ENCODE measurements at places on chromosomes 7 and 10.

- DNase-seq: no peak
- H3K36me3 ChIP-seq: no peaks in the 10 kb centered on the region
- no peaks in the 10 kb centered on the region for H3K27me3 ChIP-seq
- H3K27ac ChIP-seq: no peak overlapping the region
Measured at GRCh38 chr7:158362912-158363905, 224.4 kb downstream of the PTPRN2 start.

DNA sequence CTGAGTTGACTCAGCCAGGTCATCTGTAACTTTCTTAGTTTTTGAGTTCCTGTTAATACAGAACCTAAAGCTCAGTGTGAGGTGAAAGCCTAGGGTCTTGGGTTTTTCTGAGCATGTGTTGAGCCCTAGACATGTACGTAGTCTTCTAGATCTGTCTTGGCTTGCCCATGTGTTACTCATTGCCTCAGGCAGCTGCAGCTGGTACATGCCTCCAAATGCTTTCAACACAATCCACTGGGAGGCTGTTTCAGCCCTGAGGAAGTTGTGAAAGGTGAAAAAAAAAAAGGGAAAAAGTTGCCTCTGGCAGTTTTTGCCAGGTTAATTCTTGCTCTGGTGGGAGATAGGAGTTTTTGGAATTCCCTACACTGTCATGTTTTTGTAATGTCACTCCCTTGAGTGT, 134.6 kb downstream of the RNF216 start:
- H3K27ac ChIP-seq: no peak overlapping the region
- no peak for DNase-seq
- no peaks in the 10 kb centered on the region for H3K27me3 ChIP-seq
- no peaks in the 10 kb centered on the region for H3K4me1 ChIP-seq

GRCh38 chr7:10821156-10821555, 152.5 kb upstream of the PHF14 start:
- H3K36me3 ChIP-seq: no peaks in the 10 kb centered on the region
- no peak overlapping the region for H3K4me3 ChIP-seq
- H3K27ac ChIP-seq: no peak overlapping the region
- no peak for DNase-seq
- no peaks in the 10 kb centered on the region for H3K27me3 ChIP-seq

DNA sequence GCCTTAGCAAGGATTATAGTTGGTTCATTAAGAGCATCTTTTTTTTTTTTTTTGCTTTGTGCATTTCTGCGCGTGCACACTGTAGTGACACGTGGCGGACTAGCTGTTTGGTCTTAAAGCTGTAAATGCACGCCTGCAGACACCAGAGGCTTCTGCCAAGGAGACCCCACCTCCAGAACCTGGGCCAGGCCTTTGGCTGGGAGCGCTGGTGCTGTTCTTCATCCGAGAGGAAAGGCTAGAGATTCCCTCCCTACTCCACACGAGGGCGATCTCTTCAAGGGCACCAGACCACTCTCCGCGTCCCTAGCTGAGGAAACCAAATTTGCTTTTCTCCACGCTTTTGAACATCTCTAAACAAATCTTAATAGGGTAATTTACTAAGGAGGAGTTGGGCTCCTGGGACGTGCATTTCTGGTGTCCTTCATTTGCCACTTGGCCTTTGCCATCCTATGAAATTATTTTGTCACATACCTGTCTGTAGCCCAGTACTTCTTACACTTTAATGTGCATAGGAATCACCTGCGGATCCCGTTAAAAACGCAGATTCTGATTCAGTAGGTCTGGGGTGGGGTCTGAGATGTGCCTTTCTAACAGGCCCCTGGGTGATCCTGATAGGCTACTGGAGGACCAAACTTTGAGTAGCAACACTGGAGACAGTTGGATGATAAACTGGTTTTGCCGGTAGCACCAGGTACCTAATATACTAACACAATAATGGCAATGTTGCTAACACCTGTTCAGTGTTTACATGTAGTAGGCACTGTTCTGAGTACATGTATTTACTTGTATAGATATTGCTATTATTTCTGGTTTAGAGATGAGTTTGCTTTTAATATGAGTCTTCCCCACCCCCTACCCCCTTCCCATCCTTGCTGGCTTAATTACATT, 1.3 kb upstream of the SLC26A5 start:
- H3K36me3 ChIP-seq: no peaks in the 10 kb centered on the region
- peak; percentile 26 for DNase-seq
- H3K27ac ChIP-seq: no peak overlapping the region

DNA sequence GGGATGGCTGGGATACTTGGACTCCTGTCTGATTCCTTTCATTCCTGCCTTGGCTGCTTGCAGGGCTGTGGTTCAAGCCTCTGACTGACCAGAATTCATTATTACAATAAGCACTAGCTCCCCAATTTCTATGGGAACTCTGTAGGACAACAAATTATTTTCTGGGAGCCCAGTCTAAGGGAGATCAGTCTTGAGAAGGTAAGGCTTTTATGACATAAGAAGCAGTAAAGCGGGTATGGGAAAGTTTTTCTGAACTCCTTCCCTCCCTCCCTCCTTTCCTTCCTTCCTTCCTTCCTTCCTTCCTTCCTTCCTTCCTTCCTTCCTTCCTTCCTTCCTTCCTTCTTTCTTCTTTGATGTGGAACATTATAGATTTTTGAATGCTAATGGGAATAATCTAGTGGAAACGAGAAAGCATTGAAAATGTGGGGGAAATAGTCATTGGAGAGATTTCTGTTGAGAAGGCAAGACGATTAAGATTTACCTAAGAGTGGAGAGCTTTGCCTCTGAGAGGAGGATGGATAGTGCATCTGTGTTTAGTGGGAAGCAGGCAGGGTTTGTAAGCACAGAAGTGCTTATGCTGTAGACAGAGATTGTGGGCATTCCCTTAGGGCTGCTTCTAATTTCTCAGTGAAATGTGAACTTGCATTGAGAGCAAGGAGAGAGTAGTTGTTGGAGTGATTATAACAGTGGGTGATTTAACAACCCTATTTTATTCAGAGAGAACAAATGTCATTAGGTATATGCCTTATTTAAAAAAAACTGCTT, 201.5 kb downstream of the DNAJB9 start:
- H3K4me3 ChIP-seq: no peak overlapping the region
- no peaks in the 10 kb centered on the region for H3K36me3 ChIP-seq
- DNase-seq: no peak
- H3K4me1 ChIP-seq: no peaks in the 10 kb centered on the region
- H3K27ac ChIP-seq: no peak overlapping the region
